ENCODE measurements at places on chromosomes 11 and 22. TPM values are rescaled to one million over a fixed set of nuclear protein-coding genes. Genes with fewer than 3 reads are reported as not detected.

USP28 gene
- 44.1 TPM for total RNA-seq

CDHR5 gene
- 0.58 TPM for total RNA-seq

RPS13 gene
- 929 TPM for total RNA-seq

PKP3 gene
- total RNA-seq = 65.7 TPM

ALX4 gene
- total RNA-seq = 6.4 TPM

TSSK2 gene
- total RNA-seq = not detected

GRCh38 chr11:82930229-82930628, 28.7 kb downstream of the DDIAS start:
- H3K27ac ChIP-seq = peak overlapping the region; percentile 57
- DNase-seq = no peak
- H3K4me1 ChIP-seq = peaks cover 19% of the 10 kb centered on the region
- H3K4me3 ChIP-seq = no peak overlapping the region

DNA sequence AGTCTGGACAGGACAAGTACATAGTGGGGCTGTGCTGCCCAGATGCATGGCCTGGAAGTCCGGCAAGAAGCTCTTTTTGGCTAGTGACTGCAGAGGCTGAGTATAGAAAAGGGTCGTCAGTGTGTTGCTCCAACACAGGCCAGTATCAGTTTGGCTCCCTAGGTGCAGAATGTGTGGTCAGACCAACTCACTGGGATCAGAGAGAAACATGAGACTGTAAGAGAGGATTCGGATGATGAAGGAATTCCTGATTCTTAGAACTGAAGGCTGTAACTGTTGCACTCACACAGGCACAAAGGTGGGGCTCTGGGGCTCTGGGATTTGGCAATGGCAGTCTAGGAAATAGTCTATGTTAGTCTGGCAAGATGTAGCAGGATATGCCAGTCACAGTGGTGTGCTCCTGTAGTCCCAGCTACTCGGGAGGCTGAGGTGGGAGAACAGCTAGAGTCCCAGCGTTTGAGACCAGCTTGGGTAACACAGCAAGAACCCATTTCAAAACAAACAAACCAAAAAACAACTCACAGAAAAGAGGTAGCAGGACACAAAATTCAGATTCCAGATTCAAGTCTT, 11.1 kb upstream of the UPB1 start:
- peaks cover 34% of the 10 kb centered on the region for H3K4me1 ChIP-seq
- no peak for DNase-seq
- no peaks in the 10 kb centered on the region for H3K36me3 ChIP-seq

GRCh38 chr11:16792426-16792825, 54.0 kb downstream of the C11orf58 start:
- peaks cover 7% of the 10 kb centered on the region for H3K36me3 ChIP-seq
- peaks cover 7% of the 10 kb centered on the region for H3K4me1 ChIP-seq
- no peaks in the 10 kb centered on the region for H3K27me3 ChIP-seq
- H3K4me3 ChIP-seq = no peak overlapping the region

DNA sequence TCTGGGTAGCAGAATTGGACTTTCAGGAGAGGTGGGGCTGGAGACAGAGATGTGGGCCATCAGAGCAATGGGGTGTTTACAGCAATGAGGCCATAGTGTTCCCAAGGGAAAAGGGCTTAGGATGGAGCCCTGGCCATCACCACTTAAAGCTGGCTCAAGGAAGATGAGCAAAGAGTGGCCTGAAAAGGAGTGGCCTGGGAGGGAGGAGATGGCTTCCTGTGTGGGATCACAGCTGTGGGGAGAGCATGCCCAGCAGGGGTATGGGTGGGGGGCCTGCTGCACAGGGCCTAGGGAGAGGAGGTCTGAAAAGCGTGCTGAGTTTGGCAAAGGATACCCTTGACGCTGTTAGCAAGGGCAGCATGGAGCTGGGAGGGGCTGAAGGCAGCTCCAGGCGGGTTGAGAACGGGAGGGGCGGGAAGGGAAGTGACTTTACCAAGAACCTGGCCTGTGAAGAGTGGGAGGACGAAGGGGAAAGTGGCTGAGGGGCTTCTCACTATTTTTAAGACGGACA, 13.9 kb downstream of the LRRC32 start:
- H3K27me3 ChIP-seq = no peaks in the 10 kb centered on the region
- no peak overlapping the region for H3K4me3 ChIP-seq
- DNase-seq = no peak
- H3K27ac ChIP-seq = peak overlapping the region; percentile 65
- peaks cover 28% of the 10 kb centered on the region for H3K4me1 ChIP-seq
- no peaks in the 10 kb centered on the region for H3K36me3 ChIP-seq
